ENCODE measurements at places on chromosomes 5 and 9.

DNA sequence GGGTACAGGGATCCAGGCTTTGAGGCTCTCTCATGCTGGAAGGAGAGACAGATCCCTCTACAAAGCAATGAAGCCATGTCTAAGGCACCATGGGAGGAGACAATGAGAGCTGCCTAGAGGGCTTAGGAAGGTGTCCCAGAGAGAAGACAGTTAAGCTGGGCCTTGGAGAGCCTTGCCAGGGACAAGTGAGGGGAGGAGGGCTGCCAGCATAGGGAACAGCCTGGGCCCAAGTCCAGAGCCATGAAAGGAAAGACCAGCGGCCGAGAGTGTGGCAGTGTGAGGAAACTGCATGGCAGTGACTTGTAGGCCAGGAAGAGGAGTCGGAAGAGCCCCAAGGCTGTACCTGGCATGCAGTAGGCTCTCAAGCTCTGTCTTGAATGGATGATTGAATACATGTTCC lies 88.5 kb downstream of the PSD2 start:
- no peak for DNase-seq

DNA sequence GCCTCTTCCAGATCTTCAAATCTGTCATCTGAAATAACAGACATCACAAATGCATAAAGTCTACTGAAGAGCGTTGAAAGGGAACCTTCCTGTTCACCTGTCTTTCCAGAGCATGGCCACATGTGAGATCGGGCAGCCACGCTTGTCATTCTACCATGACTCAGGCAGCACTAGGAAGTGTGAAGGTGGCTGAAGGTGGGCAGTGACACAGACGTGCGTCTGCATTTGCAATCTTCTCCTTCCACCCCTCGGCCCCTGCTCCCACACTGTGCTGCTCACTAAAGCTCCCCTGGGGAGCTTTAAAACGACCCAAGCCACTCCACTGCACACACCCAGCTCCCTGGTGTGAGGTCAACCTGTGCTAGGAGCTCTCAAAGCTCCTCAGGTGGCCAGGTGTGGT lies 2.5 kb downstream of the ENTR1 start:
- DNase-seq = no peak

DNA sequence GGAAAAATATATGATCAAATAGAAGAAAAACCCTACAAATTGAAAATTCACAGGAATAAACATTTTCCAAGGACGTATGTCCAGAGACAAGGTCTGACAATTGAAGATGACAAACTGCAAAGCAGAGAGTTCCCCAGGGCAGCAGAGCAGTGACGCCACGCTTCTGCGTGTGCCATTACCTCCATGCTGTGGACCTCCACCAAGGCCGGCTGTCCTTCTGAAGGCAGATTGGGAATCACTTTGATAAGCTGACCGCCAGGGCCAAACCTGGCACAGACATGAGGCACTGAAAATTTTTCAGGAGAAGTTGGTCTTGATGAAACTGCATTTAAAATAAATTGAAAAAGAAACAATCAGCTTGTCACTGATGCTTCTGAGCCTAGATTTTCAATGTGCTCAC lies 18.6 kb downstream of the SEC16A start:
- DNase-seq = no peak

GRCh38 chr9:135885100-135885853 lies 22.1 kb downstream of the CAMSAP1 start:
- DNase-seq = no peak

GRCh38 chr5:128766406-128766805 lies 198.9 kb upstream of the SLC27A6 start:
- DNase-seq = no peak

DNA sequence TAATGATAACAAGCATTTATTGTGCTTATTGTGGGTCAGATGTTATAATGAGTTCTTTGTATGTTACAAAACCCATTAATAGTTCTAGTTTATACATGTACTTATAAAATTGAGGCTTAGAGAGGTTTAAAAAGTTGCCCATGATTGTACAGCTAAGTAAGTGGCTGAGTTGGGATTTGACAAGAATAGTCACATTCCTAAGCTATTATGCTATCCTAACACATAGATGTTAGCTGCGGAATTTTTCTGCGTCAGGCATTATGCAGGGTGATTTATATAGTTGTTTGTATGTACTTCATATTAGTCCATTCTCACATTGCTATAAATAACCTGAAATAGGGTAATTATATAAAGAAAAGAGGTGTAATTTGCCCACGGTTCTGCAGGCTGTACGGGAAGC lies 12.5 kb downstream of the COMMD10 start:
- DNase-seq = no peak

GRCh38 chr5:2696156-2696807 lies 55.2 kb downstream of the IRX2 start:
- DNase-seq = no peak

DNA sequence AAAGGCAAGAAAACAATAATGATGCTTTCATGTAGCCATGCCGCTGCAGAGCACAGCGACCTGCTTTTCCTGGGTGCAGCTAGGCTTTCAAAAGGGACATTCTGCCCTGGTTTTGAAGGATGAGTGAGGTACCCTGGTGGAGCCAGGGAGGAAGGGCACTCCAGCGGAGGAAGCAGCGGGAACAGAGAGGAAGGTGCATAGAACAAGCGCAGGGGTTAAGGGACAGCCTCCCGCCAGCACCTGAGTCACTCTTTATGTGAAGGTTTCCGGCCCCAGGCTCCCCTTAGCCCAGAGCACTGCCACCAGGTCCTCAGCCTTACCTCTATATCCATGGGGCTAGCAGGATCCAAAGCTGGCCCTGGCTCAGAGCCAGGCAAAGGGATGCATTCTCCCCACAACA lies 221.1 kb downstream of the CDK5RAP2 start:
- no peak for DNase-seq

GRCh38 chr5:164748861-164749260 lies 1243.4 kb downstream of the MAT2B start:
- DNase-seq = no peak

- no peak for DNase-seq
Measured at GRCh38 chr5:31741496-31741895, 102.6 kb downstream of the PDZD2 start.

GRCh38 chr9:133876144-133876543 lies 116.0 kb downstream of the VAV2 start:
- DNase-seq = no peak

DNA sequence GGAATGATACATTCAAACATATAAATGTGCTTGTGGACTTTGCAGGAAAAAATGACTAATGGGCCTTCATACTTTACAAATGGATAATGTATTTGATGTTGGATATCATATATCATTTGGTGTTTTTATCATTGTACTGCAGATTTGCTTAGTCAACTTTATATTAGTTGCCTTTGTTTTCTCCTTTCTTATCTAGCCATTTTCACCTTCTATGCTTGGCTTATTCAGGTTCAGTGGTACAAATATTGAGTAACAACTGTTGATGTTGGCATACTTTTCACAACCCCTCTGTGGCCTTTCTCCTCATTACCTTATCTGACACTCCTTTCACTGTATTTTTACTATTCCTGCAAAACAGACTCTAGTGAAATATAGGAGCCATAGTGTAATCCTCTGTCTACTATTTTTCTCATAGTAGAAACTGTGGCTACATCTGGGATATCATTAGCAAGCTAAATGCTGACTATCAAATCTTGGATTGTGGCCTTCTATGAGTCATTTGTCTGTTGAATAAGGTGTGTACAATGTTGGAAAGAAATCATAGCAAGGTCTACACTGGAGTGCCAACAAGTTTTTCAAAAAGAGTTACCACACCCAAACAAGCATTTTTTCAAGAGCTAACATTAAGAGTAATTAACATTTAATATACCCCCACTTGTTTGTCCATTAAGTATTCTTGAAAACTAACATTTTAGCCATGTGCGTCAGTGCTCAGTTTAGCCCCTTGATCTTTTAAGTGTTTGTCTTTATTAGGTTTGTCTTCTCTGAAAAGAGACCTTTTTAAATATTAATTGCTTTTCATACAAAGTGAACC lies 330.1 kb downstream of the ADGRV1 start:
- no peak for DNase-seq

DNA sequence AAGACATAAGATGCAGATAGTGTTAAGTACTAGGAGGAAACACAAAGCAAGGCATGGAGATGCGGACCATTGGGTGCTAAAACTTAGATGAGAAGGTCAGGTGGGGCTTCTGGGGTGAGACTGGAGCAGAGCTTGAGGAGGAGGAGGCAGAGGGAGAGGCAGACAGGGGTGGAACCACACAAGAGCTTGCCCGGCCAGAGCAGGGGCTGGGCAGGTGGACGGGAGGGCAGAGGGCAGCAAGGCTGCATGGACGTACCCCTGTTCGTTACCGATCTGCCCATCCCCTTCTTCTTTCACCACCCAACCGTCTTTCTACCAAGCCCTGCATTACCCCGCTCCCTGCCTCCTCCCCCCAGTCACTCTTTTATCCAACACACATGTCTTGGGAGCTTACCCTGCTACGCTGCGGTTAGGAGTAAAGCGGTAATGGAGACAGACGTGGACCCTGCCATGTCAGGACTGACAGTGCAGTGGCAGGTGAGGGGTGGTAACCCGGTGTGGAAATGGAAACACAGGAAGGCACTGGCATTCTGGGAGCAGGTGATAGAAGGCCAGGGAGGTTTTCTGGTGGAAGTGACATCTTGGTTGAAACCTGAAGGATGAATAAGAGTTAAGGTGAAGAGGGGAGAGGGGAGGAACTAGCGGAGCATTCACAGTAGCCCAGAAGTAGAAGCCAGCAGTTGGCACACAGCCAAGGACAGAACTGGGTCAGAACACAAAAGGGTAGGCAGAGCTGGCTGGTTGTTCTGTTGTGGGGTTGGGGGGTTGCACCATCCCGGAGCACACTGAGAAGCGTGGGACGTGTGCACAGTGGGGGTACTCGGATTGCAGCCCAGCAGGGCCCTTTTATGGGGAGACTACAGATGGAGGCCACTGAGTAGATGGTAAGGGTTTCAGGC lies 167.2 kb downstream of the CACNA1B start:
- no peak for DNase-seq

GRCh38 chr5:90865180-90865579 lies 306.6 kb downstream of the ADGRV1 start:
- DNase-seq = no peak

GRCh38 chr5:168128557-168128956 lies 162.9 kb upstream of the WWC1 start:
- no peak for DNase-seq

GRCh38 chr5:96506866-96507527 lies 73.9 kb upstream of the PCSK1 start:
- DNase-seq = no peak

DNA sequence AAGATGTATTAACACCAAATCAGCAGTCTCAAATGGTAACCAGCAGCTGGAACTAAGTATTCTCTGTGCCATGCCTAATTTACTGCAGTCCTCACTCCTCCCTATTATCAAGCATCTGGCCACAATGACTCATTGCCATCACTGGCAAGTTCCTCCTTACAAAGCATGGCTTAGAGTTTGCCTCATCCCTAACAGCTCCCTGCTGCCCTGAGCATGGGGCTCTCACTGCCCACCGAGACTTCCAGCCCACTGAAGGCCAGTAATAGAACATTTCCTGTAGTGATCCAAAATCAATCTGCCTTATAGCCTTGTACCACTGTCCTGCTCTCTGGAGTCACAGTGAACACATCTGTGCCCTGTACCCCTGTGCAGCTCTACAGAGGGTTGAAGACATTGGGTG lies 211.9 kb upstream of the TRIM32 start:
- DNase-seq = no peak

- no peak for DNase-seq
Measured at GRCh38 chr5:117454716-117455212, 880.1 kb upstream of the SEMA6A start.

GRCh38 chr9:25684321-25684720 lies 6.1 kb upstream of the TUSC1 start:
- no peak for DNase-seq

- DNase-seq = no peak
Measured at GRCh38 chr9:34505370-34506120, 17.2 kb downstream of the ENHO start.

DNA sequence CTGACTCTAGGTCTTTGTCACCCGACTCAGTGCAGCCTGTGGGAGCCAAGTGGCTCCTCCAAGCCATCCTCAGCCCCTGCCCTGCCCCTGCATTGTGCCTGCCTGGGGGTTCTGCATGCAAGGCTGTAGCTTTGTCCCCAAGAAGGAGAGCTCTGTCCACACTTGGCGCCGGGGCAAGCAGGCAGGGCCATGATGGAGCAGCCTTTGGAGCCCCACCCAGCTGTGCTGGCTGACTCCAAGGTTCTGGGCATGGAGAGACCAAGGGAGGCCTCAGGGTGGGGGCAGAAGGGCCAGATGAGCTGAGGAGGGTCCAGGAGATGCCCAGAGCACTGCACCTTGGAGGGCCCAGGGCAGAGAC lies 226.2 kb downstream of the CACNA1B start:
- DNase-seq = no peak

GRCh38 chr5:80796846-80797245 lies 142.1 kb upstream of the DHFR start:
- DNase-seq = no peak

GRCh38 chr5:96112703-96113102 lies 151.1 kb upstream of the ELL2 start:
- no peak for DNase-seq

GRCh38 chr5:158011422-158011821 lies 152.5 kb upstream of the CLINT1 start:
- DNase-seq = no peak

- no peak for DNase-seq
Measured at GRCh38 chr5:135426102-135427082, 20.8 kb downstream of the DCANP1 start.

DNA sequence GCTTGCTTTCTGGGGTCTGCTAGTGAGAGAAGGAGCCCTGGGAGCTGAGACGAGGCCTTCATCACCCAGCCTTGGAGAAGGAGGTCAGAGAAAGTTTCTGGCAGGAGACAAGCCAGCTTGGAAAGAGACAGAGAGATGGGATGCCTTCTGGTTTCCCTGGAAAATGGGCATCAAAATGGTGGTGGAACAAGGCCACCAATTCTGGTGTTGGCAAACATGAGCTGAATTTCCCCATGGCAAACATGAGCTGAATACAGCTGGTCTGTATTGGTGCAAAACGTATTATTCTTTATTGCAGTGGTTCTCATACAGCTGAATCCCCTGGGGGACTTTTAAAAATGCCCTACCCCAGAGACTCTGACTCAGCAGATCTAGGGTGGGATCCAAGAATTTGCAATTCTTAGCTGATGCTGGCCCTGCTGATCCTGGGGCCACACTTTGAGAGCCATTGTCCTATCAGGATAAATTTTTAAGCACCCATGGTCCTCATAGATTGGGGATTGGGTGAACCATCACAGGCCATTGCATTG lies 39.1 kb upstream of the S1PR3 start:
- DNase-seq = no peak

DNA sequence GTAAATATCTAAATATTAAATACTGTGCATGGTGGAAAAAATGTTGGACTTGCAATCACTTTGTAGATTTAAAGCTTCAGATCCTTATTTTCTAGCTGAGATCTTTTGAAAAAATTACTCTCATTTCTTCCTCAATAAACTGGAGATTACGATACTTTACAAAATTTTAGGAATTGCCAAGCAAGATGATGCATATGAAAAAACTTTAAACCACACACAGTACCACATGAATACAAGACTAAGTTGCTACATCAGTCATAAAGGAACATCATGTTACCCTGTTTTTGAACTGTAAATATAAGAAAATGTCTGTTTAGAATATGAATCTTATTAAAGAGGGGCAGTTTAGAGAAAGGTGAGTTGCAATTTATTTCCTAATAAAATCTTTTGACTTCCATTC lies 703.6 kb upstream of the NUDT12 start:
- DNase-seq = no peak

GRCh38 chr5:83472508-83473345 lies 1.2 kb downstream of the VCAN start:
- no peak for DNase-seq
